ENCODE measurements at places on chromosomes 12 and 14. TPM values are rescaled to one million over a fixed set of nuclear protein-coding genes. Genes with fewer than 3 reads are reported as not detected.
A peak's percentile ranks its signal among the peaks of the same experiment; 100 is the strongest.

HSPB8 gene
- 529 TPM for total RNA-seq

DNA sequence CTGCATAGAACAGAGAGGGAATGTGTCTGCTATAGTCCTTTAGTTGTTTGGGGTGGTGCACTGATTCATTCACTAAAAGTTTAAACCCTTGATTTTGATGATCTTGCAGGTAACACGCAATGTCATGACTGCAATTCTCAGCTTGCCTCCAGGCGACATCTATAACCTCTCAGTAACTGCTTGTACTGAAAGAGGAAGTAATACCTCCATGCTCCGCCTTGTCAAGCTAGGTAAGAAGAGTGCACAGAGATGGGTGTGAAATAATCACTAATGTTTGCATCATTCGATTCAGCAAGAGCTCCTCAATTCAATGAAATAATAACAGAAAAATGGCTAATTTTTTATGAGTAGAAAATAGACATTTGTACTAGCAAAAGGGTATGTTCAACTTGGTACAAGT, 203.7 kb downstream of the PTPRO start:
- no peak for DNase-seq

AVPR1A gene
- 1.4 TPM for total RNA-seq

SERPINA1 gene
- total RNA-seq: 6.0 TPM

DNA sequence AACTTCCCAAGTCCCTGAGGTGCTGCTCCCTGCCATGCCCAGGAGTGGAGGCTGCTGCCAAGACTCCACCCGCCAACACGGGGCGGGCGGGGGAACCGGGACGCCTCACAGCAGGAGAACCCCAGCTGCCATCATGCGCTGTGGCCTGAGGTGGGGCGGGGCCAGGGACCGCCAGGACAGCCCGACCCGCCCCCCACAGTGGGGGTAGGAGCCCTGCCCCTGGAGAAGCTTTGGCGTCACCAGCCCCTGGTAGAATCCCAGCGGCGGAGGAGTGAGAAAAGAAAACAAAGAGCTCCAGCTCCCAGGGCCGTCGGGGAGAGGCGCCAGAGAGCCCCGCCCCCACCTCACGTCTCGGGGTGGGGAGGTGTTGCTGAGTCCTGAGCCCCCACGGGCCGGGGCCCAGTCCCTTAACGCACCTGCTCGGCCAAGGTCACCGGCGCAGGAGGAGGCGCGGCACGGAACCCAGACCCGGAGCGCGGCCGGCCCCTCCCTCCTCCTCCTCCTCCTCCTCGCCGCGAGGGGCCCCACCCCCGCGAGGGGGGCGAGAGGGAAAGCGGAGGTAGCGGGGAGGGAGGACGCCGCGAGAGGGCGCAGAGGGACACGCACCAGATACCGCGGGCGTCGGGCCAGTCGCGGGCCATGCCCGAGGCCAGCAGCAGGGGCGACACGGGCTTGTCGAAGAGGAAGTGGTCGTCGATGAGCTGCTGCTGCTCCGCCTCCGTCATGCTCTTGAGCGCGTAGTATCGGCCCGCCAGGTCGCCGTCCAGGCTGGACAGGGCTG, 1.8 kb downstream of the CKB start:
- peak; percentile 90 for DNase-seq

OASL gene
- total RNA-seq: 0.27 TPM

- DNase-seq: no peak
Observed at GRCh38 chr12:113428482-113428881, 6.3 kb downstream of the SDSL start.

DNA sequence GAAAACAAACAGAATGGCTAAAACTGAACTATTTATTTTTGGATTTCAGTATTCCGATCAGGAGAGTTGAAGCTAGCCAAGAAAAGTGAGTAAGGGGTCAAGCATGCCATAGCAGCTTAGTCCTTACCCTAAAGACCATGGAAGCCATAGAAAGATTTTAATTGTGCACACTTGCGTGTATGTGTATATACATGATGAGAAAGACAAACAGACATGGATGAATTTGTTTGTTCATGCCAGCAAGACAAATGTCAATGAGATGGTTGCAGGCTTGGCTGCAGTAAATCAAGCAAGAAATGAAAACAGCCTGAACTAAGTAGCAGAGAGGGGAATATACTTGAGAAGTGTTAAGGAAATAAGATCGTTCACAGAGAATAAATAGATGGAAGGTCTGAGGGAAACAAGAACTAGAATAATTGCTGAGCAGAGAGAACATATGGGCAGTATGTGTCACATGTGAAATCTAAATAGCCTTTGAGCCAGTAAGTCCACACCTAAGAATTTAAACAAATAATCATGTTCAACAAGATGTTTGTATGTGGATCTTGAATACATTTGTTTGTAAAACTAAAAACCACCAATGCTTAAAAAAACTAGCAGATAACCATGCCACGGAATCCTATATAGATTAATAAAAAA, 14.8 kb downstream of the SNW1 start:
- no peak for DNase-seq

CHPT1 gene
- total RNA-seq: 86.1 TPM

GRCh38 chr14:99513183-99513694, 32.0 kb downstream of the CCNK start:
- DNase-seq: peak; percentile 70

DNA sequence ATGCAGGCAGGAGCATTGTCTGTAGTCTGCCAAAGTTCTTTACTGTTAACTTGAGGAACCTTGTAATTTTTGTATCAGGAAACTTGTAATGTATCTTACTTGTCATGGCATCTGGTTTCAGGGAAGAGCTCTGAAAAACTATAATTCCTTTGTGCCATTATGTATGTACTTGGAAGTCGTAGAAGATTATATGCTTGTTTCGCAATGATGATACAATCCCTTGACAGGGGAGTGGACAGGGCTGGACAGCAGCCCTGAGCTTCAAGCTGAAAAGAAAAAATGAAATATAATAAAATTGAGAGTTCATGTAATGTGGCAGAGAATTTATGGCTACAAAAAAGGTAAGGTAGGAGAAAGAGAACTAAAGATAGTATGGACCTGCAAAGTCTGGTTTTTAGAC, 7.4 kb upstream of the DLGAP5 start:
- DNase-seq: no peak

GRCh38 chr14:69316449-69317101, 56.6 kb downstream of the GALNT16 start:
- DNase-seq: peak; percentile 59

- no peak for DNase-seq
Observed at GRCh38 chr14:29918981-29919380, 8.7 kb downstream of the PRKD1 start.

DNA sequence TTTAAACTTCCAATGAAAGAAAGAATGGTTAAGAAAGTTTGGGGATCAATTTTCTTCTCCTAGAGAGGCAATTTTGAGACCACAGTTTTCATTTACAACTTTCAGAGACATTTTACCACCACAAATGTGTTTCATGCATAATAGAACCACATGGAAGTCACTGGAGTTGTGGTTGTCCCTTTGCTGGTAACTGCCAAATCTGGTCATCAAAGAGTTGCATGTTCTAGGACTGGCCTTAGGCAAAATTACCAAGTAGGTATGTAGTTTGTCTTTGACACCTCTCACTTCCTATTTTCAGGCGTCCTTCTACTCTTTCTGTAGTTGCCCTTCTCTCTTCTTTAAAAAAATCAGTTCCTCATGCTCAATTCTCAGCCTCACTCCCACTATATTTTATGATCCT, 54.3 kb upstream of the TMX1 start:
- no peak for DNase-seq
